CD4-positive, alpha-beta T cell treated with Interleukin-17A for 1 hour (primary cell): ENCODE measurements at places on chromosomes 13 and 19.

DNA sequence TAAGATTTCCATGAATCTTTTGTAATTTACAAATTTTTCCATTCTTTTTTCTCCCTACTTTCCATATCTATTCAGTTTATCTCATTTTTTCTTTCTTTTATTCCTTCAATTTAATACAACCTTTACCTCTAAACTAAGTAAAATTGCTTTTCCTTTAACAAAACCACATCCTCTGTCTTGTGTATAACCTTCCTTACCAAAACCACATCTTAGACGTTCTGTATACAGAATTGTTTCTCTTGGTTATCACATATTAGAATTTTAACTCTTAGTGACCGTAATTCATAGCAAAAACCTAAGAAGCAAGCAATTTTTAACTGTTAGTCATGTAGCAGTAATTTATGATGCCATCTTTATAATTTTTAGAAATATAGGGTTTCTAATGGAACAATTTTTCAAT lies 15.0 kb downstream of the PPP5C start:
- DNase-seq, result peak; percentile 49

DNA sequence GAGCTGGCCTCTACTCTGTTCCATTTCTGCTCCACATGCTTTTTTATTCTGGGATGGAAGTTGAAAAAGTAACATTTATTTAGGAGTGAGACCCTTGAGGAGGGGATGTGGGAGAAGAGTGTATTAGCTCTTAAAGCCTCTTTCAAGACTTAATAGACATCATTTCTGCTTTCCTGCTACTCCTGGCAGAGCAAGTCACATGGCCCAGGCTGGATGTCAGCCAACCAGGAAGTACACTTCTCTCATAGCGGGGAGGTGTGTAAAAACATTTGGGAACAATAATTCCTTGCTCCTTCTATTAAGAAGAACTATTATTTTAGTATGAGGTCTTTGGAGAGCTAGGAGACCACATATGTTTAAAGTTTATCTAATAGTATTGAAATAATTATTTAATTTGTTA lies 40.6 kb upstream of the FAM216B start:
- no peak for DNase-seq

GRCh38 chr13:106597749-106598395 lies 29.9 kb upstream of the ARGLU1 start:
- DNase-seq, result no peak

- no peak for DNase-seq
Measured at GRCh38 chr13:112826565-112826964, 136.7 kb downstream of the ATP11A start.

- DNase-seq, result no peak
Measured at GRCh38 chr13:113748101-113748861, 10.7 kb upstream of the TMEM255B start.

DNA sequence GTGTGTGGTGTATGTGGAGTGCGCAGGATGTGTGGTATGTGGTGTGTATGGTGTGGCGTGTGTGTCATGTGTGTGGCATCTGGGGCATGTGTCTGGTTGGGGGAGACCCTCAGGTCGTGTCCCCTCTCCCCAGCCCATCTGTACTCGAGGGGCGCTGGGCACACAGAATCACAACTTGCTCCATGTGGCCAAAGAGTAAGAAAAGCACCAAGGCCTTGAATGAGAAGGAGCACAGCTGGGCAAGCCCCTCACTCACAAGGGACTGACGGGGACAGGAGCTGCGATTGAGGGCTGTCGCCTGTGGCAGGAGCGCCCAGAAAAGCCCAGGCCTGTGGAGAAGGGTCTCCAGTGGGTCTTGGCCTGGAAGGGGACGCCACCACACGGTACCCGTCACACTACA lies 62.8 kb downstream of the PEPD start:
- no peak for DNase-seq

GRCh38 chr19:2722541-2723344 lies 1.6 kb upstream of the DIRAS1 start:
- no peak for DNase-seq

DNA sequence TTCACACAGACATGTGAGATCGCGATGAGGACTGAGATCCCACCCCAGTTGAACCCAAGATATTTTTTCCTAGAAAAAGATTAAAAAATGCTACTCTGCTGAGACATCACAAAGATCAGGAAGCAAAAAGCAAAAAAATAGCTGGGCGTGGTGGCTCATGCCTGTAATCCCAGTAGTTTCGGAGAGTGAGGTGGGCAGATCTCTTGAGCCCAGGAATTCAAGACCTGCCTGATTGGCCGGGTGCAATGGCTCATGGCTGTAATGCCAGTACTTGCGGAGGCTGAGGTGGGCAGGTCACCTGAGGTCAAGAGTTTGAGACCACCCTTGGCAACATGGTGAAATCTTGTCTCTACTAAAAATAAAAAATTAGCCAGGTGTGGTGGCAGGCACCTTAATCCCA lies 1.1 kb downstream of the FUT3 start:
- no peak for DNase-seq

DNA sequence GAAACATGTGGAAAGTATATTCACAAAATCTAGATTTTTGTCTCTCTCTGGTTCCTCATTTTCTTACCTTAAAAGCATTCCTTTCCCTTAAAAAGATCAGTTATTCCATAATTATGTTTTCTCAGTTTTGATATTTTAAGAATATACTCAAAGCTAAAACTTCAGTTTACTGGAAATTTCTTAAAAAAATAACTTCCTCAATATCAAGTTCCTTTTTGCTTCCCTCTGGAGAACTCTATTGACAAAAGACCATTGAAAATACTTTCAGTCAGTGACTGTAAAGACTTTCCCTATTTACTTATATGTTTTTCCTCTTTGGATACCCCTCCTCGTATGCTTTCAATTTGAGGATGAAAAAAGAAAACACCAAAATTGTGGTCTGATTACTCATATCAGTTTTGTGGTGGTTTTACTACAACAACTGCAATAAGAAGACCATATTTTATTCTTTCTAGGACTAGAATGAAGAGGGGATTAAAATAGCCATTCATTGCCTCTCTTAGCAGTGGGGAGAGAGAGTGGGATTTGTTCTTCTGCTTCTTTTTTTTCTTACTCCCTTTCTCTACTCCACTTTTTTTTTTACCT lies 113.2 kb downstream of the ESD start:
- DNase-seq, result no peak

DNA sequence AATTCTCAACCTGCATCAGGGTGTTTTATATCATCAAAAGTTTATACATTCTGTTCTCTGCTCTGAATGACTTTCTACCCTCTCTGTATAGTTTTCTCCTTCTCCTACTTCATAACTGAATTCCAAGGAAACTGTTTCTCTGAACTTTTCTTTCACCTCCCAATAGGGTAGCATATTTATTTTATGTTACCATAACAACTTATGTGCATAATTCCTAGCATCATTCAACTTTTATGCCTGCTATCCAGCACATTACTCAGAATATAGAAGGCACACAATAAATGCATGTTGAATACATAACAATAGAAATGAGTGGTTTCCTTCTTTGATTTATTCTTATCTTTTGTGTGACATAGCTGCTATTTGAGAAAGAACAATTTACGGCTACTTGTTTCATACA lies 2385.0 kb downstream of the PCDH9 start:
- DNase-seq, result no peak

GRCh38 chr19:49106648-49107135 lies 7.5 kb upstream of the LIN7B start:
- peak; percentile 69 for DNase-seq

GRCh38 chr13:46717856-46718255 lies 79.1 kb downstream of the ESD start:
- no peak for DNase-seq

DNA sequence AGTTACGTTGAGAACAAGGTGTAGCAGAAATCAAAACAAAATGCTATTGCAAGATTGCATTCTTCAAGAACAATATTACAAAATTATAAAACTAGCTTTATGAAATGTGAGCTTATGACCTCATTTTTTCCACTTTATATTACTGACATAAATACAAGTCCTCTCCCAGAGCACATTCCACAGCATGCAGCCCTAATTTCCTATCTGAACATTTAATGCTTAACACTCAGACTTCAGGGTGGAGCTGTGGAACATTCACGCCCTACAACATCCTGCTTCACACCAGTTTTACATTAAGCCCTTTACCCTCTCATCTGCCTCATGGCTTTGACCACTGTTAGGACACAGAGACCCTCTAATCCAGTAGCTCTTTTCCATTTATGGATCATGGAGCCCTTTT lies 65.5 kb downstream of the EPSTI1 start:
- DNase-seq, result no peak

GRCh38 chr19:40659566-40659965 lies 30.9 kb downstream of the NUMBL start:
- no peak for DNase-seq

DNA sequence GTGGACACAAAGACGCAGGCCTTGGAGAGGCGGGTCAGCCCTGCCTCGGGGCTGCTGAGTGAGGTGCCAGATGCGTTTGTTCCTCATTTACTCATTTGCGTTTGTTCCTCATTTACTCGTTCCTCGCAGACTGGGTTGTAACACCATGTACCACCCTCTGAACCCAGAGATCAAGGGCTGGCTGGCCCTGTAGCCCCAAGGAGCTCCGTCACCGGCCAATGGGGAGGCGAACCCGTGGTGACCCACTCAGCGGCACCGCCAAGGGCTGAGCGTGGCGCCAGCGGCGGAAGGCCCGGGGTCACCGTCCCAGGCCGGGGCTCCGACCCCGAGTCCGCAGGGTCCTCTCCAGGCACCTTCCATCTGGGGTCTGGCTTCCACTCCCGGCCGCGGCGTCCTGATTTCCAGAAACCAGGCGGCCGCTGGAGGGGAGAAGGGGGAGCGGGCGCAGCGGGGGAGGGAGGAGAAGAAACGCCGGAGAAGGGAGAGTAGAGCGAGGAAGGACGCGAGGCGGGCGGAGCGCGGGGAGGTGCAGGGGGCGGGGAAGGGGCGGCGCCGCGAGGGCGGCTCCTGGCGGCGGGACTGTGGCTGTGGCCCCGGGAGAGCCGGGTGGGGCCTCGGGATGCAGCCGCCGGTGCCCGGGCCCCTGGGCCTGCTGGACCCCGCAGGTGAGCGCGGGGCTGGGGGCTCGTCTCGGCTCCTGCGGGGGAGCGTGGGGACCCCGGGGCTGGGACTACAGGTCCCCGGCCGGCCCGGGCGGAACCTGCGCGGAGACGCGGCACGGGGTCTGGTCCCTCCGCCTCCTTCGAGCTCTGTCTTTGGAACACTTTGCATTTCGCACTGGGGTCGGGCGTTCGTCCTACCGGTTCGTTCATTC lies at the start of gene TMEM255B:
TSS of gene TMEM255B (plus strand) at position 576 of the 874 bp plus-strand sequence. CDS start at position 620, 44 bp downstream.
- DNase-seq, result peak; percentile 71
